Kidney epithelial cell (primary cell): ENCODE measurements at places on chromosomes 6 and 20. TPM values are rescaled to one million over a fixed set of nuclear protein-coding genes. Genes with fewer than 3 reads are reported as not detected.

Gene SPATS1
- not detected in 2 replicates for total RNA-seq

Gene AVP
- not detected in 2 replicates for total RNA-seq

DNA sequence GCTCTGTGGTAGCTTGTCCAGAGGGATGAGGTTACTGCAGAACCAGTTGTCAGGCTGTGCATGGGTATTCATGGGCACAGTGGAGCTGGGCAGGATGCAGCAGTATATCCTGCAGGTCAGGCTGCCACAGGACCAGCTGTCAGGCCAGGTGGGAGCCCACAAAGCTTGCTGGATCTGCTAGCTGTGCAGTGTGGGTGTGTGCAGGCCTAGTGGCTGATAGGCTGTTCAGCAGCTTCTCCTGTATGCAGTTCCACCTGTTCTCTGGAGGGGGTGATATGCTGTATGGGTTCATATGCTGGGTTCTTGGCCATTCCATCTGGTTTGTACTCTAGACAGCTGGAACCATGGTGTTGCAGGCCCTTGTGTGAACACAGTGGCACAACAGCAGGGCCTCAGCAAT, 40.6 kb upstream of the TPD52L1 start:
- no peak for DNase-seq

- DNase-seq: no peak
Measured at GRCh38 chr6:83815631-83816272, 37.4 kb upstream of the RIPPLY2 start.

- DNase-seq: no peak
Measured at GRCh38 chr20:35344354-35344837, 52.2 kb upstream of the FAM83C start.

GRCh38 chr6:5345324-5345723, 84.0 kb downstream of the FARS2 start:
- DNase-seq: no peak

DNA sequence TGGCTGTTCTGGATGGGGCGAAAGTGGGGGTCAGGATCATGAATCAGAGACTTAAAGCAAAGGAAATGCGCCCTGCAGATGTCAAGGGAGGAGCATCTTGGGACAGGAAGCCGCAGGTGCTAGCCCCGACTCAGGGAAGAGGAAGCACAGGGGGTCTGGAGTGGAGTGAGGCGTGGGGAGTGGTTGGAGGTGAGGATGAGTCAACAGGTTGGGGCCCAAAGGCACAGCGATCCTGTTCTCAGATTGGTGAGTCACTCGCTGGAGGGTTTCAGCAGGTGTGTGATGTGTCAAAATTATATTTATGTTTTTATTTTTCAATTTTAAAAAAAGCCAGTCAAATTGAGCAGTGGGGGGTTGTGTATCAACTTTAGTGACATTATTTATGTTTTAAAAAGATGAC, 19.0 kb downstream of the PACSIN1 start:
- peak; percentile 14 for DNase-seq

DNA sequence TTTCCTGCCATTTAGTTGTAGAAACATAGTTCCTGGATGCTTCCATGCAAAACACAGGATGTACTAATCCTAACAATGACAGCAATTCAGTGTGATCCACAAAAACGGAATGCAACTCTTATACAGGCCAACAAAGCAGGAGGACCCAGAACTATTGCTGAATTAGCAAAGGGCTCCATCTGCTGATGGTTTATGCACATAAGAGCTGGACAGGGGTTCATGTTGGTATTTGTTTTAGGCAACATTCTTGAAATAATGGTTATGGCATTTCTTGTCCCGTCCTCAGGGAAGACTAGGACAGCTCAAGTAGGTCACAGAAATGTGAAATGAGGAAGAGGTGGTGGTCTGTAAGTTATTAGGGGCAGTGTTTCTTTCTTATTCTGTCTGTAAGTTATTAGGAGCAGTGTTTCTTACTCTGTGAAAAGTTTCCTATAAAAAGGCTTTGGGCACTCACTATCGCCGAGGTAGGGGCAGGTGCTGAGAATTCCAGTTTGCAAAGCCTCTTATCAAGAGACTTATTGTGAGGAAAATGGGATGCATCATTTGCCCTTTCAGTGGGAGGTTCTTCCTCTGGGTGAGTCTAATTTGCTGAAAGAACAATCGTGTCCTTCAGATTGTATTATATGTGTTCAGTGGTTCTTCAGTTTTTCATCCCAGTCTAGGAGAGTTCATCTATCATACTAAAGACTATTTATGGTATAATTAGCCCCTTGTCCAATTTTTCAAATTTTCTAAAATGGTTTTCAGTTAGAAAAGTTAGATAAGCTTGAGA, 171.1 kb downstream of the MCHR2 start:
- peak; percentile 29 for DNase-seq

DNA sequence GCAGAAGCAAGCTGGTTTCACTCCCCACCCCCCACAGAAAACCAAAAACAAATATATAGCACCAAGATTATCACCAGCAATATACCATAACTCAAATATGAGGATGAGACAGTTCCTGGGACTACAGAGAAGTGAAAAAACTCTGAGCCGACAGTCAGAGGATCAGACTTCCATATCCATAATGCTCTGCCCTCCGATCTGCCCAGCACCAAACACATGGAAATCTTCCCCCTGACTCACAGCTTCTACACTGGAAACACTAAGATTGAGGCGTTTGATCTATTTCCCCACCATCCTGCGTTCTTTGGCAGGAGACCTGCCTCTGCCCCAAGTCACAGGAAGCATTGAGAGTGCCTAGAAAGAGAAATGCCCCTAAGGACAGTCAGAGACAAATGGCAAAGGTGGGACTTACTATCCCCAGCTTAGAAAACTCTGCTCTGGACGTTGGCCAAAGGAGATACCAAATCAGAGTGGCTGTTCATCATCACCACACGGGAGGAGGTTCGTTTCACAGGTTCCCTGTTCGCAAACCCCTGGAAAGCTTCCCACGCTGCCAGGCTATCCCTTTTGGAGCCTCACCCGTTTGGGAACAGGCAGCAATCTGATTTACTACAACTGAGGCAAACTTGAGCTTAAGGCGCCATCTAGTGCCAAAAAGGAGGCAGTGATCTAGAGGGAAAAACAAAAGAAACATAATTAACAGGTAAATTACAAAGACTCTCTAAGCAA, 48.7 kb upstream of the SRSF6 start:
- DNase-seq: no peak

- no peak for DNase-seq
Measured at GRCh38 chr6:138726066-138726756, 47.4 kb upstream of the CCDC28A start.

DNA sequence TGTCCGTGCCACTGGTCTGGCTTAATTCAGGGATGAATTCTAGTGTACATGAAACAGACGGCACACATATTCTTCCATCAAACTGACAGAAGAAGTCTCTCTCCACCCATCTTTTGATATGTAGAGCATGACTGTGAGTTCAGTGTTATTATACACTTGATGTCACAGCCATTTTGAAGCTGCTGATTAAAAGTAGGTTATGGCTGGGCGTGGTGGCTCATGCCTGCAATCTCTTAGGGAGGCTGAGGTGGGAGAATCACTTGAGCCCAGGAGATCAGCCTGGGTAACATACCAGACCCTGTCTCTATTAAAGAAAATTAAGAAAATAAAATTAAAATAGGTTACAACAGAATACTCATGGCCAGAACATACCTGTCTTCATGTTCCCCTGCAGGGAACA, 20.7 kb downstream of the C6orf15 start:
- no peak for DNase-seq

DNA sequence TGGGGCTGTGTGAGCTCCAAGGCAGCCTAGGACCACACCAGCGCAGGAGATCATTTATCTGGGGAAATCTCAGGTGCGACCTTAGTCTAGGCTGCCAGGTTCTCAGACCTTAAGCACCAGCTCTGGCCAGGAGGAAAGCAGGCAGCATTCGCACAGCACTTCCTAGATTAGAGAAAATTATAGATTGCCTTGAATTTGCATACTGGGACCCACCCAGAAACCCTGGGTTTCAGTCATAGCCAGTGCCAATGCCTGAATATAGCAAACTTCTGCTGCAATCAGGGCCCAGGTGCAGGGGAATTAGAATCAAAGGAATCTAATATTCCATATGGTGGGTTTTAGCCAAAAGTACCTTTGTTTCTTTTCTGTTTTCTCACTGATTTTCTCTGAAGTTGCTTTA, 204.3 kb upstream of the CST7 start:
- no peak for DNase-seq

DNA sequence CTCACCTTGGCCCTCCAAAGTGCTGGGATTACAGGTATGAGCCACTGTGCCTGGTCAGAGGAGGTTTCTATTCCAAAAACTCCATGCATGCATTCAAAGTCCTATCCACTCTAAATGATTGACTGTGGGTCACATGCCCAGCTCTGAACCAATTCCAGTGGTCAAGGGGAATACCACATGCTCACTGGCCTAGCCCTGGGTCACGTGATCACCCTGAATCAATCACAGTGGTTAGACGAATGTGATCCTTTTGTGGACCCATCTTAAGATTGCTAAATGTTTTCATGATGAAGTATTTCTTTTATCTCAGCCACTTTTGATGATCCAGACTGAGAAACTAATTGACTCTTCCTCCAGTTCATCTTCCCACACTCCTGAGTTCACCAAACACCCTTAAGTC, 475.8 kb downstream of the PREX1 start:
- DNase-seq: no peak
